ENCODE measurements at places on chromosomes 3 and 15. TPM values are rescaled to one million over a fixed set of nuclear protein-coding genes. Genes with fewer than 3 reads are reported as not detected.

GRCh38 chr3:44942202-44942921 is 33.6 kb downstream of the ZDHHC3 start:
- DNase-seq = no peak

DNA sequence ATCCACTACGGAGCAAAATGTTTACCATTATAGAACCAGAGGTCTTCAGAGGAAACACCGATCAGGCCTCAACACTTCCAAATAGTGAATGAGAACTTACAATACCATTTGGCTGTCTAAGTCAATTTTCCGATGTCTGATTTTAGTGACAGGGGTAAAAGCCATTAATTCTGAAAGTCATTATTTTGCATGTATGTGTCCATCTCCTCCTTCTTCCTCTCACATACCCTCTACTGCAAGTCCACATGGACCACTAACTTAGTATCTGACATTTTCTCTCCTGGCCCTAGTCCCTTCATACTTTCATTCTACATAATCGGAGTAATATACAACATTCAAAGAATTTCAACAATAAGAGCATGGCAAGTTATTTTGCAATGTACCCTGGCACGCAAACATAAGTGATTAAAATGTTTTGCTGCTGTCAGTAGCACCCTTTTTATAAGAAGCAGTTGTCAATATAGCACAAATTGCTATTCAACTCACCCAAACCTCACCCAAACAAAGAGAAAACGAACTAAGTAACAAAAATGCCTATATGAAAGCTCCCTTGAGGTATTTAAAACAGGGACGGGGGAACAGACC is 1.9 kb downstream of the TOP2B start:
- no peak for DNase-seq

- no peak for DNase-seq
Observed at GRCh38 chr3:183493296-183494045, 62.0 kb downstream of the KLHL6 start.

- DNase-seq = no peak
Observed at GRCh38 chr15:99965376-99965775, 232.1 kb upstream of the LYSMD4 start.

DNA sequence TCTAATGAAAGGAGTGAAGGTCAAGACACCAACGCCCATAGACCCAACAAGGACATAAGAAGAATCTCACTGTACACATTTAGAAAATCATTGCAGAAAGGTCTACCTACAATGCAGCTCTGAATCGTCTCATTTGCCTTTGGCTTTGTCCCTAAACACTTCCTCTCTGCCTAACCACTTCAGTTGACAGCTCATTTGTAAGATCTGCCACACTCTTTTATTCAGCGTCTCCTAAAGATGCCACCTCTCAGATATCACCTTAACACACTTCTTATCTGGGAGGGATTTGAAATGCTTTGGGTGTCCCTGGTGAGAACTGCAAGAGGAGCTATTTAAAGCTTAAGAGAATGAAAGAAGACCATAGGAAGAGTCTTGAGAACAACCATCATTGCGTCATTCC is 38.7 kb downstream of the RAB27A start:
- no peak for DNase-seq

The PSTPIP1 gene
- 1.0 TPM for polyA plus RNA-seq

The PRTG gene
- polyA plus RNA-seq = 13.6 TPM

The ZNF621 gene
- polyA plus RNA-seq = 23.4 TPM

The SIDT1 gene
- 2.4 TPM for polyA plus RNA-seq

The HAPLN3 gene
- polyA plus RNA-seq = 5.1 TPM

Data from renal cortex interstitium (tissue), 15 donors.